ENCODE measurements at places on chromosomes 2 and 18.

- DNase-seq = no peak
Observed at GRCh38 chr2:50491541-50492476, 540.1 kb downstream of the NRXN1 start.

DNA sequence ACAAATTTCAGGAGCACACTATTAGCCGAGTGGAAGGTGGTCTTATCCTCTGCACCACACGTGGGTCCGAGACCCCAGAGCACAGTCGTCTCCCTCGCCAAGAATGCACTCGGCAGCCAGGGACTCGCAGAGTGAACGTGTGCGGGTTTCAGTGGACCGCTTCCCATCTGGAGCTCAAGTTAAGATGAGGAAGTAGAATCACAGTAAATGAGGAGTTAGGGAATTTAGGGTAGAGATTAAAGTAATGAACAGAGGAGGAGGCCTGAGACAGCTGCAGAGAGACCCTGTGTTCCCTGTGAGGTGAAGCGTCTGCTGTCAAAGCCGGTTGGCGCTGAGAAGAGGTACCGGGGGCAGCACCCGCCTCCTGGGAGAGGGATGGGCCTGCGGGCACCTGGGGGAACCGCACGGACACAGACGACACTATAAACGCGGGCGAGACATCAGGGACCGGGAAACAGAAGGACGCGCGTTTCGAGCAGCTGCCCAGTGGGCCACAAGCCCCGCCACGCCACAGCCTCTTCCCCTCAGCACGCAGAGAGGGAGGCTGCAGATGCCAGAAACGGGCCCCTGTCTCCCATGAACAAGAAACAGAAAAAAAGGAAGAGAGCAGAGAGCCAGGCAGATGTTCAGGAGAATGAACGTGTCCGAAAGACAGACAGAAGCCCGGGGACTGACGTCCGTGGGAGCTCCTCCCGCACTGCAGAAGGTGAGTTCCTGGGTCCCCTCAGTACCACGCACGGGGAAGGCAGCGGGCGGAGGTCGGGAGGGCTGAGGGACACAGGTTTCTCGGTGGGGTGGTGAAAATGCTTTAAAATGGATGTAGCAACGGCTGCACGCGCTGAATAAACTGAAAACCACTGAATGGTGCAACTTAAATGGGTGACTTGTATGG, 5.4 kb upstream of the KCNG2 start:
- no peak for DNase-seq

DNA sequence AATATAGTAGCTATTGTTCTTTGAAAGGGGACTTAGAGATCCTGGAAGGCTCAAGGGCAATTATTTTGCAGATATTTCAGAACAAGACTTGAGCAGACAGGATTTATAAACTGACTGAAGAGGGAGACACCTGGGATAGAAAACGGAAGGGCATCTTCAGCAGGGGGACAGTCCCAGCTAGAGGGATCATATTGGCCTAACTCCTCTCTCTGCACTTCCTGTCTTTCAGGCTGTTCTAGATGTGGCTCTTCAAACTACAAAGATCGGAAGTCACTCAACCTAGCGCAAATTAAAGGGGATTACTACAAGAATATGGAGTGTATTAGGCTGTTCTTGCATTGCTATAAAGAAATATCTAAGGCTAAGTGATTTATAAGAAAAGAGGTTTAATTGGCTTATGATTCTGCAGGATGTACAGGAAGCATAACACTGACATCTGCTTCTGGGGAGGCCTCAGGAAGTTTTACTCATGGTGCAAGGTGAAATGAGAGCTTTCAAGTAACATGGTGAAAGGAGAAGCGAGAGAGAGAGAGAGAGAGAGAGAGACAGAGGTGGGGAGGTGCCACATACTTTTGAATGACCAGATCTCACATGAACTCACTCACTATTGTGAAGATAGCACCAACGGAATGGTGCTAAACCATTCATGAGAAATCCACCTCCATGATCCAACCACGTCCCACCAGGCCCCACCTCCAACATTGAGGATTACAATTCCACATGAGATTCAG, 5.3 kb upstream of the CTIF start:
- DNase-seq = no peak

DNA sequence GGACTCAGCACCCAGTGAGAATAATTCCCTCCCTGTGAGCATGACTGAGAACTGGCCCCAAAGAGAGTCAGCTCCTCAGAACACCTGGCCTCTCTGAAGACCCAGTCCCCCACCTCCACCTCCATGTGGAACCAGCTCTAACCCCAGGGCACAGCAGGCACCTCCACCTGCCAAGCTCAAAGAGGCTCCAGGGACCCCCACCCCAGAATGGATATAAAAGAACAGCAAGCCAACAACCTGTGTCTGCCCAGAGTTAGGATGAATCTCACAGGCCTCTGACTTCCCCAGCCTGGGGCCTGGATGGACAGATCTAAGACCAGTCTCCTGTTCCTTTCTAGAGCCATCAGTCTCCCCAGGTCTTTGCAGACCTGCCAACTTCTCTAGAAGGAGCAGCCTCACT, 498.5 kb downstream of the EIPR1 start:
- DNase-seq = no peak

GRCh38 chr2:44964752-44965236, 23.3 kb downstream of the SIX3 start:
- DNase-seq = no peak

Data from activated CD4-positive, alpha-beta T cell treated with anti-CD3 and anti-CD28 coated beads, Interleukin-2, amount 50 U/mL, for 1 hour (primary cell).